ENCODE measurements at places on chromosomes 3 and 15.
A peak's percentile ranks its signal among the peaks of the same experiment; 100 is the strongest.

GRCh38 chr3:160950542-160950941 is 154.6 kb downstream of the B3GALNT1 start:
- no peak for DNase-seq

- DNase-seq = no peak
These were observed 44.5 kb downstream of the SLC24A1 start for GRCh38 chr15:65666257-65666656.

GRCh38 chr3:139797724-139798343 is 120.1 kb upstream of the NMNAT3 start:
- DNase-seq = no peak

DNA sequence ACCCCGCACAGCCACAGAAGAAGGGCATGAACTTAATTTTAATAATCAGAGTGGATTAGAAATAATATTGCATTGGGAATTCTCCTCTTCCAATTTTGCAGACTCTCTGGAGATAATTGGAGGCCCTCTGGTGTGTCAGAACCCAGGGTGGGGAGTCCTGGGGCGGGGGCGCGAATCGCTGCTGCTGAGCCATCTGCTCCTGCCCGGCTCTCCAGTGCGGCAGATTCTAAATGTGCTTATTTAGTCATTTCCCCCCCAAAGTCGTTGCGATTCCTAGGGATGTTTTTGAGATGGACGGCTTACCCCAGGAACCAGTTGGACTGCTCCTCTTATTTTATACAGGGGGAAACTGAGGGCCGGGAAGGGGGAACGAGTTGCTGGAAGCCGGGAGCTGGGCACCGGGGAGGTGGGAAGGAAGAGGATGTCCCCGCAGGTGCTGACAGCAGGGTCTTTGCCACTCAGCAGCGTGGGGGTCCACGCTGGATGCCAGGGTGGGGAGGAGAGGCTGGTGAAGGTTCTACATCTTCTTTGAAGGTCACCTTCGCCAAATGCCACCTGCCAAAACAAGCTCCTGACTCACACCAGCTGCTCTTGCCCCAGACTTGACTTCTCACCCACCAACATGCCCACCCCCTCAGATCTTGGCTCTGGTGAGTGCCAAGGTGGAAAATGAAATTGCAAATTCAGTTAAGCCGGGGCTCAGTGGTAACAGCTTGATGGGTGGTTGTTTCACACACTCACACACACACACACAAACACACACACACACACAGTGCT is 91.3 kb upstream of the PRR23E start:
- DNase-seq = no peak

DNA sequence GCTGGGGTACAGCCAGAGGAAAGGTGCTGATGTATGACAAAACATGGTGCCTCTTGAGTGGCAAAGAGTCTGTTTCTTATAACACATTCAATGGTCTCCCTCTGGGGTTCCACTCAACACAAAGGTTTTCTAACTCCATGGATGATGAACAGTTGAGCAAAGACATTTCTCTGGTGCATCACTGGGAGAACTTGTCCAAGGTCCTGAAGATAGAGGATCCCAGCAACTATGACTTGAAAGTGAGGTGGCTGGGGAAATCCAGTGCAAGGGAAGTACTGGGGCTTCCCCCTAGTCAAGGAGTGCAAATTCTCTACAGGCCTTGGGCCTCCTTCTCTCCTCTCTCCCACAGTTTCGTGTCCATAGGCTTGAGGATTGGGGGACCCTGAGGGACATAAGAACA is 431.1 kb downstream of the WDR72 start:
- DNase-seq = no peak

DNA sequence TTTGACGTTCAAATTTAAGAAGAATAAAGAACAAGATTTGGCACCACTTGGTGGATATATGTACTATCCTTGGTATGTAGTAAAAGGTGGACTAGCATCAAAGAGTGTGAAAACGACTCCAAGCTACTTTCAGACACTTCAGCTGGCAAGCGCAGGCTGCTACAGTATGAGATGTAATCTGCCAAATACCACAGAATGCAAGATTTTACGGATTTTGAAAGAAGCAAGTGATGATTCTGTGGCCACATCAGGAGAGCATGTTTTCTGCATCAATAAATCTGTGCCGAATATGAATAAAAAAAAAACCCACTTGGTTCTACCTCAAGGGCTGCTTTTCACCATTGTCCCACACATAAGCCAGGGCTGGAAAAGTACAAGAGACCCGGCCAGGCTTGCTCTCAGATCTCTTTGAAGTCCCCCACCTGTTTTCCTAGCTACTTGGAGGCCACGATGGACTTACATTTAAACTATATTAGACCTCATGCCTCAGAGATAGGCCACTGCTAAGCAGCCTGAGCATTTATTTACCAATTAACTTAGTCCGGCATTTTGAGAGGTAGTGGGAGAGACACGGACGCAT is 37.4 kb downstream of the MYO1E start:
- no peak for DNase-seq

GRCh38 chr3:197428952-197429351 is 126.8 kb downstream of the BDH1 start:
- DNase-seq = no peak

GRCh38 chr3:122777563-122777962 is 16.1 kb downstream of the HSPBAP1 start:
- DNase-seq = no peak

- DNase-seq = no peak
These were observed 536.7 kb upstream of the LMCD1 start for GRCh38 chr3:7964899-7965298.

DNA sequence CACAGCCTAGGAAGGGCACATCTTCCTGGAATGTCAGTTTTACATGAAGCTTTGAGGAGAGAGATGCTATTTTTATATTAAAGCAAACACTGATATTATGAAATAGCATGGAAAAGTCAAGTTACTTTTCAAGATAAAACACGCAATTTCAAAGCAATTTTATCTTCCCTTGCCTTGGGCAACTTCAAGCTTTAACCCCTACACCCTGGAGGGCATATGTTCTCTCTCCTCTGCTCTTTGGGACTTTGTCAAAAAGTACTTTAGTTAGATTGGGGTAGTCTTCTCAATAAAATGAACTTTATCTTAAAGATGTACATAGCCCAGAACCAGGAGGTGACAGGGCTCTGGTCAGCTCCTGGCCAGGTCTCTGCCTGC is 86.9 kb upstream of the PLXNA1 start:
- no peak for DNase-seq

- no peak for DNase-seq
These were observed 966 bp downstream of the MYO1E start for GRCh38 chr15:59371458-59372351.

DNA sequence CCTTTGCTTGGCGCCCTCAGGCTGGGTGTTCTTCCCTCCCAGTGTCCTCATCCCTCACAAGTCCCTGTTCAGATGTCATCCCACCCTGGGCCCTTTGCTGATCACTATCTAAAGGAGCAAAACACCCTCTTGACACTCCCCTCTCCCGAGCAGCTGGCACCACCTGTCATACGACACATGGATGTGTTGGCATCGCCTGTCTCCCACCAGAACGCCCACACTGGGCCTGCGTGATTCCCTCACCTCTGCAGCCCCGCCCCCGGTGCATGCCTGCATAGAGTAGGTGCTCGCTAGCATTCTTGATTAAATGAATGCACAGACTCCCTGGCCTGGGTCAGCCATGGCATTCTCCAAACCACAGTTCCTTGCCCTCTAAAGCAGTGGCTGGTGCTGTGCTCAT is 75.8 kb downstream of the DNAJB8 start:
- no peak for DNase-seq

- no peak for DNase-seq
These were observed 227.3 kb upstream of the C2CD4B start for GRCh38 chr15:62392376-62392775.

DNA sequence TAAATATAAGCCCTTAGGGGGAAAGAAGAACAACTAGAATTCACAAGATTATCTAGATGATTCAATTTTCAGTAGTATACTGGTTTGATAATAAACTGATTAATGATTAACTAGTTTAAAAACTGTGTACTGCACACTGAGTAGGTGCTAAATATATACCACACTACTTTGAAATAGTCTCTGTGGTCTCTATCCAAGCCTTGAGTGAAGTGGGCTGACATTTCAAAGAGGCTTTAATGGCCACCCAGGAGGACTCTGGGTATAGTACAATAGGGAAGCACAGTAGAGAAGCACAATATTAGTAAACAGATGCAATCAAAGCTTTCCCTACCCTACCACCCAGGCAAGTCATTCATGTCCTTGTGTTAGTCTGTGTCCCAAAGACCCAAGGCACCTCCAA is 46.7 kb downstream of the FILIP1L start:
- DNase-seq = no peak

GRCh38 chr15:56484287-56484686 is 19.4 kb upstream of the MNS1 start:
- peak; percentile 65 for DNase-seq

DNA sequence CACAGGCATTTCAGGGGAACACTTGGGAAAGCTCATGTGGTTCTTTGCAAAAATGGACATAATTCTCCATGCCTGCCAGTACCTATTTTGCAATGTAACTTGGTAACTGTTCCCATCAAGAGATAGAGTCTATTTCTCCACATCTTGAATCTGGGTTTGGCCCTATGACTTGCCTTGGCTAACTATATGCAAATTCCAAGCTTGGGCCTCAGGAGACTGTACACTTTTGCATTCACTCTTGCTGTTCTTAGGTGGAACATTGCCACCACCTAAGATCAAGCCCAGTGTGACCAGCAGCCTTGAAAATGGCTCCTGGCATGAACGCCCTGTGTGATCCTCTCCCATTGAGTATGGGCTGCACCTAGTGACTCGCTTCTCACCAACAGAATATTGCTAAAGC is 19.8 kb upstream of the SMAD6 start:
- DNase-seq = no peak

Data from DMS79 (cell line).